ENCODE measurements at places on chromosomes 4 and X. TPM values are rescaled to one million over a fixed set of nuclear protein-coding genes. Genes with fewer than 3 reads are reported as not detected.

DNA sequence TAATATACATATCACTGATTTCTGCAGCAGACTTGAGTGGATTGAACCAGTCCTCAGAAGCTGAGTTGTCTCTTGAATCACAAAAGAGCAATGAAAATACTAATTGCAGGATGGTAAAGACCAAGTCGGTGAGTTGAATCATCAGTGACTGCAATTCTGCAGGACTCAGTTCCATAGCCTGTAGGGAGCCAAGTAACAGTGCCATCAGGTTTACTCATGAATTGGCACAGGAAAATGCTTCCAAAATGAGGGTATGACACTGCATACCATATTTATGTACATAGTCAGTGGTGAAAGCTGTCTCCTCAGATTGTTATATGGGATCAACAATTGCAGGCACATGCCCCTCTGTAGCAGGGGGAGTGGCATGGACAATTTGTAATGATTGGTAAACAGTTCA is 192.8 kb downstream of the CCNG2 start:
- no peak for DNase-seq

DNA sequence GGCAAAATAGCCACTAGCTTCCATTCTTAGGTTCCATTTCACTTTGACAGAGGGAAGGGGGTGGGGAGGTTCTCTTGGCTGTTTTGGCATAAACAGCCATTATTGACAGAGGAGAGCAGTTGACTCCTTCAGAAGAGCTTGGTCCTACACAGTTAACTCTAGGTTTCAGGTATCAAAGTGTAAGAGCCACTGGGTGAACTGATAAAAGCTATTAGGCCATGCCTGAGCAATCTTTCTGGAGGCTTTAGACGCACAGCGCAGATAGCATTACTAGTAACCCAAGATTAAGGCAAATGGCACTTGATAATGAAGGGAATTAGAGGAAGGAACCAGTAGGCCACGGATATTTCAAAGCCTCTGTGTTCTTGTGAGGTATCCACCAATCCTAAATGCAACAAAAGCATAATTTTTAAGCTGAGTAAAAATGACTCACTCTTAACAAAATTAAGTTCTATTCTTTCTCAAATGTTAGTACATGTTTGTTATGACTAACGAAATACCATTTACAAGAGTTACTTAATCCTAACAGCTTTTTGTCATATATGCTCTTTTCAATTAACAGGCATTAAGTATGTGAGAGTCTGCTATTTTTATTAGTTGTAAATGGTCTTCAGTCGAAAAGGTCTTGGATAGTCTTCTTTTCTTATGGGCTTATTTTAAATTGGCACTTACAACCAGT is 53.6 kb downstream of the SLC7A11 start:
- no peak for DNase-seq

DNA sequence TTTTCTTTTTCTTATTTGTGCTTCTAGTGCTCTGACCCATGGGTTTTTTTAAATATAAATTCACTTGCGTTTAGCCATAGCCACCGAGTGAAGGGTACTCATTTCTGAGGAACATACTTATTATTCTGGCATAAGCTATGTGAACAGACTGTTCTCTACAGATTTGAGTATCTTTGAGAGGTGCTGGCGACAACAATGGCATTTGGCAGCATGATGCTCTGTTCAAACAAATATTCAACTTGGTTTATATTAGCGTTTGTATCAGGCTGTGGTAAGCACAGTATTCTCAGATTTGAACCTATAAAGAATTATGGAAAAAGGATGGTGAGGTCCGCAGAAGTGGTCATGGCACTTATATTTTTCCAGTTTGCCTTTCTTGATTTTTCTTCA is 108.7 kb upstream of the LIMCH1 start:
- no peak for DNase-seq

DNA sequence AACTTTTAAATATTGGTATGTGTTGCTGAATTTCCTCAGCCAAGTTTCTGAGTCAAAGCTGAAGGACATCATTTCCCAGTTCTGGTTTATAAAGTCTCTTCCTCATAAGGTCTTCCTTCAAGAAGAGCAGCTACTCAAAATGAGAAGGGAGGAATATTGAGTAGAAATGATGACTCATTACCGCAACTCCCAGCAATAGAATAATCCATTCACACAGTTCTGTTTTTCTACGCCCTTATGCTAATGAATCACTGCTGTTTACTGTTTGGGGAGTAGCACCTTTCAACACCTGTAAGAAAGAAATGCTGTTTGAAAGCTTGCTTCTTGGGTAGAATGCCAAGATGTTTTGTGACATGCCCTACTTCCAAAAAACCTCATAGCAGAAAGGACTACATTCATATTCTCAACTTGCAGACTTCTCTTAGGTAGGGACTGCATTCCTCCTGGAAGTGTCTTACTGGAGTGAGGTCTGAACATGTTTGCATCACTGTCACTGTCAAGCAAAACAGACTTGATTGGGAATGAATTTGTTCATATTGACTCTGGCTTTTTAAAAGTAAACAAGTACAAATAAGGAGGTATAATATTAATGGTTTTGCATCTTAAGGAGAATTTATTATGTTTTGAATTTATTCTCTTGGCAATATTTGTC is 147.2 kb upstream of the BANK1 start:
- DNase-seq, result no peak

- no peak for DNase-seq
Observed at GRCh38 chr4:72055566-72055965, 23.8 kb downstream of the NPFFR2 start.

GRCh38 chrX:96987228-96987627 is 103.5 kb downstream of the RPA4 start:
- no peak for DNase-seq

DNA sequence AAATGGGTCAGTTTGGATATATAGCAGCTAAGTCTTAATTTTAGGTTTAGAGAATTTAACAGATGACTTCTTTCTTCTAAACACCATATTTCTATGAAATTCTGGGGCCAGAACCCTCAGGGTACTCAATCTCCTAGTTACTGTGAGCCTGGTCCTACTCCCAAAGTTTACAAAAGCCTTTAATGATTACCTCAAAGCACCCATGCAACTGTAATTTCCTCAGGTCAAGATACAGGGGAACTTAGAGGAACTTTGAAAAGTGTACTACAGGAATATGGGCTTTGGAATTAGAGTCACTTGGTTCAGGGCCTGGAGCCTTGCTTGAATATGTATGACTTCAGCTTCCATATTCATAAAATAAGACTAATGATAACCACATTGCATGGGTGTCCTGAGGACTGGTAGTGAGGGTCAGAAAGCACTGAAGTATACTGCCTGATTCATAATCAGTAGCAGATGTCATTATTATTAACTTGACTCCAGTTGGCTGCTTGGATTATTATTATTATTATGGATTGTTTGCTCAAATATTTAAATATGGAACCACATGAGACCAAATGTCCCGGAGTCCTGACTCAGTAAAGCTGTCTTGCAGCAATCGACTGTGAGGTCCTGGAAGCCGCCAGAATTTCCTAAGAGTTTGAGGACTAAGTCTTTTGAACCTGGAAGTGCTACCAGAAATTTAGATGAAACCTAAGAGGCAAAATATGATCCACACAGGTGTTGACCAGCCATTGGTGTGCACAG is 2.0 kb upstream of the ADH7 start:
- no peak for DNase-seq

DNA sequence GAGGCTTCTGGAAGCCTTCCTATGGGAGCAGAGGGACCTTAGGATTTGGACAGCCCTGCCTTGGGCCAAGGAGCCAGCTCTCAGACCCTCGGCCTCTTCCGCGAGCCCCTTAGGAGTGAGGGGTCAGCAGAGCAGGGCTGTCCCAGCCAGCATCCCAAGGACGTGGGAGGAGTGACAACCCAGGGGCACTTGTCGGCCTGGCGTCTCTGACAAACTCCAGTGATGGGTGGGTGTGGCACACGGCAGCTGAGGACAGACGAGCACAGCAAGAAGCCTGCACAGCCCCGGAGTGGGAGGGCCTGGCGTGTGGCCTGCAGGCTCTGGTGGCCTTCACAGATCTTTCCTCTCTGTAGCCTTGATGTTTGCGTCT is 11.6 kb upstream of the TNIP2 start:
- no peak for DNase-seq

DNA sequence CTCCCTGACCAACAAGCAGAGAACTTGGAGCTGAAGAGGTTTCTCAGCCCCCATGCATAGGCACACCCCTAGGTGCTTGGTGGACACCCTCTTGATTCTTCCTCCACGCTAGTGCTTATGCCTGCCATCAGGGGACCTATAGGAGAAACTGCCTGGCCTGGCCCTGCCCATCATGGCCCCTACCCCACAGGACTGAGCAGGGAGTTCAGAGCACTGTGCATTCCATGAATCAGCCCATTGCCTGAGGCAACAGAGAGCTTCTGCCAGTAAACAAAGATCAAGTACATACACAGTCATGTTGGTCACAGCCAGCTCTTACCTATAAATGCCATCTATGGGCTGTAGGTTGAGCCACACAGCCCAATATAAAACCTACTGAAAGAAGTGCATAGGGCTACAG is 99.1 kb upstream of the EDNRA start:
- no peak for DNase-seq

GRCh38 chr4:86357608-86358007 is 2.2 kb downstream of the MAPK10 start:
- DNase-seq, result no peak

DNA sequence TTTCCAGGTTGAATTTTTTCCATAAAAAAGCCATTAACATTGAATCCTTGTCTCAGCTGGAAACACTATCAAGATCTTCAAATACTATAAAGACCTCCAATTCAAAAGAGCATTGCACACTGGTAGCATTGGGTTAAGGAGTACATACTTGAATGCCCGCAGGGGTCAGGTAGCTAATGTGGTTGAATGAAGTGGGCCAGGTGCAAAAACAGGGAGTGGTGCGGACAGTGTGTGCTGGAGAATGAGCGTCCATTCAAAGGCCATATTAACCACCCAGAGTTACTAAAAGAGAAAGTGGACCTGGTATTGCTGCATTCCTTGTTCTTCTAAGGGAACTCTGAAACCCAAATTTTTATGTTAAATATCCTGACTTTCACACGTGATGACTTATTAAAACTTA is 91.6 kb downstream of the NYX start:
- DNase-seq, result no peak

DNA sequence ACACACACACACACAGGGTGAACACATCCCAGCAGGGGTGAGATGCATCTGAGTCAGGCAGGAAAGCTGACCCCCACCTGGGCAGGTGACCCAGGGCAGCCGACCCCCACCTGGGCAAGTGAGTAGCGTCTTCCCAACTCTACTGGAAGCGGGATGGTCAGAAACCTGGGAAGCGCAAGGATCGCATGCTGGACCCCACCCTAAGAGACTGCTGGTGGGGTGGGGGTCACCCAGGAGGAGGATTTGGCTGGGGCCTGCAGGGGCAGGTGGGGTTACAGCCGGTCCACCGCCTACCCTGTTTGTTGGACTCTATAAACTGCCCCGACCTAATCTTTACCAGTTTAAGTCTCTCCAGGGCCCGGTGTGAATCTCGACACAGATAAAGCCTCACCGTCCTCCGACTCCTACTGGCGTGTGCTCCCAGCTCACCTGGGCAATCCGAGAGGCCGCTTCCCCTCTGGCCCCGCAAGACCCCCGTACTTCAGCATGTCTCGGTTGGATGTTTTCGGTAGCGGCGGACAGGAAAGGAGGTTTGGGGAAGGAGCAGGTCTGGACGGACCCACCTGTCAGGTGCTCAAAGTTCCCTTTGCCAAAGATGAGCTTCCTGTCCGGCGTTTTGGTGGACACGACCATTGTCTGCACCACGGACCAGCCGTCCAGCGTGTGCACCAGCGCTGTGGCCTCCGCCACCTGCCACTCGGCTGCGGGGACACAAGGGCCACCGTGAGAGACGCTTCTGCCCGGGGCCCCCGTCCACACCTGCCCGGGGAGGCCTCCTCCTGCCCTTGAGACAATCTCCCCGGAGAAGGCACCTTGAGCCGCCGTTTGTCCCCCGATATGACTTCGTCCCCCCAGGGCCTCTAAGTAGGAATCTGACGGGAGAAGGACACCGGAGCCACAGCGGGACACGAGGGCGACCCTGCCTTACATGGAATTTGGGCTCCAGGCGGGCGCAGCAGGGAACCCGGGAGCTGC is 2.0 kb downstream of the GTPBP6 start:
- peak; percentile 78 for DNase-seq

DNA sequence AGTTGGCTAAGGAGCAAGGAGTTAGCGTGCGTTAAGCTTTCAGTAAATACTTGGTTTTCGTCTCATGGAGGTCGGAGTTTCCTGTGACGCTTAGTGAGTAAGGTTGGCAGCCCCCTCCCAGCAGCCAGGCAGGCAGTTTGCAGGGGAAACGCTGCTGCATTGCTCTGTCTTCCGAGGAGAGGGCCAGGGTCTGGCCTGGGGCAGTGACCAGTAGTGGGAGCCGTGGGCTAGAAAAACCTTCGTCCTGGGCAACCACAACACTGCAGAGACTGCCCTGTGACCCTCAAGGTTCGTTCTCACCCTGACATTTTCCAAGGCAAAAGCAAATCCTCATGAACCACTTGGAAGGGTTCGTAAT is 432 bp downstream of the TMEM175 start:
- peak; percentile 69 for DNase-seq

GRCh38 chr4:8544282-8544681 is 35.9 kb upstream of the GPR78 start:
- no peak for DNase-seq

DNA sequence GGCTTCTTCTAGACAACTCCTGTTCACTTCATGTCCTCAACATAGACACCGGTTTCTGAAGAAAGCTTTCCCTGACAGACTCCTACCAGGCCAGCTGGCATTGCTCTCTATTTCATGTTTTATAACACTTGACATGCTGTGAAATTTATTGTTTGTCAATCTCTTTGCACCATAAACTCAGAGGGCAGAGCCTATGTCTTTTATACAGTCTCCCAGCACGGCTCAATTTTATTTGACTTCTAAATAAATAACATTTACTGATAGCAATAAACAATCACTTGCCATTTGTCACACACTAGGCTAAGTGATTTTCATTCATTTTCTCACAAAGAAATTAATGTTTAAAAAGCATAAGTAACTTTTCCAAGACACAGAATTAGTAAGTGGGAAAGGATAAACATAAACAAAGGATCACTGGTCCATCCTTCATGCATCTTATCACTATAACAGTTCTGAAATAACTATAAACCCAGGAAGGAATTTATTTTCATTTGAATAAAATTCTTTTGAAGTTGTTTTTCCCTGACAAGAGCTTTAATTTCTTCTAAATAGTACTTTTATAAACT is 577.6 kb downstream of the TECRL start:
- no peak for DNase-seq

ZNF711 gene
- total RNA-seq, result 3.4 TPM

CENPI gene
- 1.7 TPM for total RNA-seq

FGFBP1 gene
- total RNA-seq, result 178 TPM

RHOXF1 gene
- not detected for total RNA-seq

CDX4 gene
- total RNA-seq, result not detected

SASH3 gene
- total RNA-seq, result 1.6 TPM

SSX3 gene
- total RNA-seq, result not detected

ZCCHC13 gene
- not detected for total RNA-seq
